CD4-positive, CD25-positive, alpha-beta regulatory T cell (primary cell): ENCODE measurements at places on chromosomes 7 and 10. TPM values are rescaled to one million over a fixed set of nuclear protein-coding genes. Genes with fewer than 3 reads are reported as not detected.

GRCh38 chr10:46014683-46015405, 15.6 kb downstream of the NCOA4 start:
- DNase-seq: no peak

GRCh38 chr10:49689882-49690510, 10.5 kb downstream of the C10orf53 start:
- no peak for DNase-seq

GRCh38 chr7:41006306-41006995, 696.4 kb downstream of the INHBA start:
- no peak for DNase-seq

DNA sequence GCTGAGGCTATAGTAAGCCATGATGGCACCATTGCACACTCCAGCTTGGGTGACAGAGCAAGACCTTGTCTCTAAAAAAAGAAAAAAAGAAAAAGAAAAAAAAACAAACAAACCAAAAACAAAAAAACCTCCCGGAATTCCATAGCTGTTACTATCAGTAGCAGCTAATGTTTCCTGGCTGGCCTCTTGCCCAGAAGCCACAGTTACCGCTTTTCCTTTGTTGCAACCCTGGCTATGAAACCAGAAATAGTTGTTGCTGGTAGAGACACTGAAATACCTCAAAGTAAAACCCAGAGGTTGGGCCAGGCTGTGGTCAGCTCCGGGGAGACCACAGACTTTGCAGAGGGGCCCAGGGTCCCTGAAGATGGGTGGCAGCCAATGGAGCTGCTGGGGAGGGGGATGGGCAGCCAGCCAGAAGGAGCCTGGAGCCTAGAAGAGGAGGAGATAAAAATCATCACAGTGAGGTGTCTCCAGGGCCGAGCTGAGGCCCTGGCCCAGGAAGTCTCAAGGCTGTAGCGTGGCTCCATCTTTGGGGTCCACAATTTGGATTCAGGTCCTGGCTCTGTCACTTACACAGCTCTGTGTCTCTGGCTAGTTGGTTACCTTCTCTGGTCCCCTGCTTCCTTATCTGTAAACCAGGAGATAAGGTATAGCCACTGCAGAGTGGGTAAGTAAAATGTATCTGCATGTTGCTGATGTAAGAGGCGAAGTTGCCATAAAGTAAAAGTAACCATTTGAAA, 3.4 kb upstream of the CHST12 start:
- DNase-seq: no peak

GRCh38 chr7:135616136-135616535, 46.2 kb upstream of the STMP1 start:
- DNase-seq: no peak

DNA sequence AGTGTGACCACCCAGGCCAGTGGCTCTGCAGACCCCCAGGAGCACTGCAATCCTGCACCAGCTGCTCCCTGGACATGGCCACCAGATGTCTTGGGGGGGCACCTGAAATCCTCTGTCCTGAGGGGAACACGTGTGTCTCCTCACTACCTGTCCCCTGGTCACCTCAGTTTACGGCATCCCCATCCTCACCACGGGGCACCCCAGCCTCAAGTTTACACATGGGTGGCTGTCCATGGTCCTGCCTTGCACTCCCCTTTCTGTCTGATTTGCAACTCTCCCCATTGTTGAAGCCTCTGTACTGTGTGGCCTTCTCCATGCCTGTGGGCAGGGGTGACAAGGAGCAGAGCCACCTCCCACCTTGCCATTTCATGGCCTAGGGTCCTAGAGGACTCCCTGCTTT, 67.2 kb downstream of the RAMP3 start:
- no peak for DNase-seq

DNA sequence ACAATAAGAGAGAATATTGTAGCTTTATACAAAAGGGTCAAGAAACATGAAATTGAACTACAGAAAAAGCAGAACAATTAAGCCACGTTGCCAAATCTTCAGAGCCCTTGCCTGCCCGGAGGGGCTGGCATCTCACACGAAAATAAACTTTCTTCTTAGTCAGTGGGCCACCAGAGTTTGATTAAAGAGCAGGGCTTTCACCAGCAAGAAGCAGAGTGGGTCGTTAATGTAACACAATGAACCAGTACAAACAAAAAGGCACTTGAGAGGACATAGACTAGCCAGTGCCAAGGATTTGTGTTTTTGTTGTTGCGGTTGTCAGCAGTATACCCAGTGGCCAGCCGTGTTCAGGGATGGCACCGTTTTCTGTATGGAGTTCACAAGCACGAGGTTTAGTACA, 155.4 kb downstream of the NRP1 start:
- no peak for DNase-seq

DNA sequence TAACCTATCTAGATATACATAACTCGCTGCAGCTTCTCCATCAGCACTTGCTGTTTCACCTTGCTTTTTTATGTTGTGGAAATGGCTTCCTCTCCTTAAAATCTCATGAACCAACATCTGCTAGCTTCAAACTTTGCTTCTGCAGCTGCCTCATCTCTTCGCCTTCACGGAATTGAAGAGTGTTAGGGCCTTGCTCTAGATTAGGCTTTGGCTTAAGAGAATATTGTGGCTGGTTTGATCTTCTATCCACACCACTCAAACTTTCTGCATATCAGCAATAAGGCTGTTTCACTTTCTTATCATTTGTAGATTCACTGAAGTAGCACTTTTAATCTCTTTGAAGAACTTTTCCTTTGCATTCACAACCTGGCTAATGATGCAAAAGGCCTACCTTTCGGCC, 49.2 kb upstream of the AGR3 start:
- DNase-seq: no peak

DNA sequence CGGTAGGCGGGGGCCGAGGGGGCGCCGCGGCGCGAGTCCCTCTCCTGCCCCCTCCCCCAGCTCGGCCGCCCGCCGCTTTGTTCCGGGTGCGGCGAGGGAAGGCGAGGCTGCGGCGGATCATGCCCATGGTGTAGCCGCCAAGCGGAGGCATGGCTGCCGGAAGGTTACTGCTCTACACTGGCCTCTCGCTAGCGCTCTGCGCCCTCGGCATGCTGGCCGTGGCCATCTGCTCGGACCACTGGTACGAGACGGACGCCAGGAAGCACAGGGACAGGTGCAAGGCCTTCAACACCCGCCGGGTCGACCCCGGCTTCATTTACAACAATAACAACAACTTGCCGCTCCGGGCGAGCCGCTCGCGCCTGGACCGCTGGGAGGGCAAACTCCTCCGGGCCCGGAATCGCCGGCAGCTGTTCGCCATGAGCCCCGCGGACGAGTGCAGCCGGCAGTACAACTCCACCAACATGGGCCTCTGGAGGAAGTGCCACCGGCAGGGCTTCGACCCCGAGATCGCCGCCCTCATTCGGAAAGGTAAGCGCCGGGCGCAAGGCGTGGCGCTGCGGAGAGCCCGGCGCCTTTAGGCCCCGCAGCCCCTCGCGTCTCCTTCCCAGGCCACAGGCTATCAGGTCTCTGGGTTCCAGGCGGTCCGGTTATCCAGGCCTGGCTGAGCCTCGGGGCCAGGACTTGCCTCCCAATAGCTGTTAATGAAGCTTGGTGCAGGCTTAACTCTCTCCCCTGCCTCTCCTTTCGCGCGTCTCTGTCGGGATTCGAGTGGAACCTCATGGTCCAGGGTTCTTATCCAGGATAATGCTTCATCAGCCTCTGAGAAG, 513 bp downstream of the TMEM178B start:
- no peak for DNase-seq

GRCh38 chr7:6127110-6127490, 95.9 kb downstream of the ANKRD61 start:
- DNase-seq: no peak

- no peak for DNase-seq
Measured at GRCh38 chr7:66281678-66282590, 76.8 kb downstream of the TPST1 start.

Gene PIK3AP1
- 1.5 TPM for total RNA-seq

Gene STEAP1B
- total RNA-seq: not detected
